ENCODE measurements at places on chromosomes 16 and 17.

GRCh38 chr16:48001324-48001895 is 154.4 kb downstream of the ABCC12 start:
- DNase-seq, result no peak

DNA sequence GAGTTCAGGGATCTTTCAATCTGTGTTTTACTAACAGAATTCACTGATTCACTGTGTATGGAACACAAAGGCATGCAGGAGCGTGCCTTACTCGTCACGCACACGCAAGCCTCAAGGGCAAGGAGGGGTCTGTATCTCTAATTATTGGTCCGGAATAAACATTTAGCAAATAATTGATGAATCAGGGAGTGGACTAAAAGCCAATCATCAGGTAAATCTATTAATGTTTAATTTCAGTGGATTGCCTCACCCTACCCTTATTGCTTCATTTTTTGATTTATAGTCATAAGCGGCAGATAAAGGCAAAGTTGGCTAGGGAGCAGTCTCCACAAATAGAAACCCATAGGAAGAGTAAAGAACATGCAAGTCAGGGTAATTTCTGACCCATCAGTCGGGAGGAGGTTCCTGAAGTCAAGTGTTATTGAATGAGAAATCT is 7.4 kb upstream of the HSD17B2 start:
- DNase-seq, result no peak

DNA sequence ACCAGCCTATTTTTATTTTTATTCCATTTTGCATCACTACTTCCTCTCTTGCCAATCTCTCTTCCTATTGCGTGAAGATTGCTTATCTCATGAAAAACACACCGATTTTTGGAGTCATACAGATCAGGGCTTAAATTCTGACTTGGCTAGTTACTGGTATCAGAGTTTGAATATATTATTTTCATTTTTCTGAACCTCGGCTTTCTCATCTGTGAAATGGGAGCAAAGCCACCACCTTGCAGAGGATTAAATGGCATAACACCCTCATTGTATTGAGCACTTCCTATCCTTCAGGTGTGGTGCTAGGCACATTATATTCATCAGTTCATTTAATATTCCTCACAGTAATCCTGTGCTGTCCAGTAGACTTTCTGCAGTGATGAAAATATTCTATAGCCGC is 208.8 kb downstream of the HAPSTR1 start:
- DNase-seq, result no peak

DNA sequence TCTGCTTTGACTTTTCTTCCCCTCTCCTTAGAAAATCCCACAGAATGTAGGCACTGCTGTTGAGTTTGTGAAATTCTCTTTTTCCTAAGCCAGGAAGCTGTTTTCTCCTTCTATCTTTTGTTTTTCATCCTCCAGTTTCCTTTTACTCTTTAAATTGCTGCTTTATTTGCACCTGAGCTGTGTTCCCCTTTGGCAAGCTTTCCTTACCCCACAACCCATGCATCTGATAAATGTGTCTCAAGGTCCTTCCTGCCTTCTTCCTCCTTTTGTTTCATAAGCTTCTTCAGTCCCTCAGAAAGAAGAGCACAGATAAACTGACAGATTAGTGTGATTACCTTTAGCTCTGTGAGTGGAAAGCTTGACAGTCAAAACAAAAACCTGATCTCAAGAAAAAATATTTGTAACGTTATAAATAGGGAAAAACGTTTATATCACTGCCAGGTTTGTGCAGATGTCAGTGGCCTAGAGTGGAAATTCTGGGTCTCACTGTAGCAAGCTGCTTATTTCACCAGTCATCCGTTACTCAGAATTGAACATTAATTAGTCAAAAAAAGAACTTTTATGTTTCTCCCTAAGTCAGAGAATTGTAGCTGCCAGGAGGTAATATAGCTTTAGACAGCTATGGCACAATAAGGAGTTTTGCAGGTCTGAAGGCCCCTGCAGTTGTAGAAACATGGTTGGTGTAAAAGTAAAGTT is 23.6 kb downstream of the GSDMB start:
- no peak for DNase-seq

DNA sequence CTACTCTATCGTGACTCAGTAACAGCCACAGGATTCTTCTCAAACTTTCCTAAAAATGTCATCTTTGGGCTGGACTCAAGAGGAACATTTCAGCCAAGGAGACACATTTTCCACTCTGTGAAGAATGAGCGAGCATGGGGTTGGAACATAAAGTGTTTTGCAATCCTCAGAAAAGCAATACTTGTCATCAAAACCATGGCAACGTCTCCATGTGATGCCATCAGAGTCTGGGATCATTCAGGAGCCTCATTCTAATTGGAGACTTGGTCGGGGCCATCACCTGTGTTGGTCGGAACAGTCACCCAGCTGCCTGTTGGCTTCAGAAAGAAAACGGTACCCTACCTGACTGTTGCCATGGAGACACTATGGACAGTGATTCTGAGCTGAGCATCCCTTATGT is 25.5 kb downstream of the MYOCD start:
- DNase-seq, result no peak

DNA sequence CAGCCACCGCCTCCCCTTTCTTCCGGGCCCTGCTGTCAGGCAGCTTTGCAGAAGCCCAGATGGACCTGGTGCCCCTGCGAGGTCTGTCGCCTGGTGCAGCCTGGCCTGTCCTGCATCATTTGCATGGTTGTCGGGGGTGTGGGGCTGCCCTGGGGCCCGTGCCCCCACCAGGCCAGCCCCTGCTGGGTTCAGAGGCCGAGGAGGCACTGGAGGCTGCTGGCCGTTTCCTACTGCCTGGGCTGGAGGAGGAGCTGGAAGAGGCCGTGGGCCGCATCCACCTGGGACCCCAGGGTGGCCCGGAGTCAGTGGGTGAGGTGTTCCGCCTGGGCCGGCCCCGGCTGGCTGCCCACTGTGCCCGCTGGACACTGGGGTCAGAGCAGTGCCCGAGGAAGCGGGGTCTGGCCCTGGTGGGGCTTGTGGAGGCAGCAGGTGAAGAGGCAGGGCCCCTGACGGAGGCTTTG is 5.5 kb upstream of the TGFB1I1 start:
- DNase-seq, result no peak

- peak; percentile 99 for DNase-seq
Measured at GRCh38 chr17:48483471-48484131, 47.2 kb downstream of the HOXB1 start.

GRCh38 chr16:14462811-14463210 is 167.2 kb downstream of the PARN start:
- DNase-seq, result no peak

- peak; percentile 79 for DNase-seq
Measured at GRCh38 chr17:77319211-77320043, 178.7 kb downstream of the SEC14L1 start.

DNA sequence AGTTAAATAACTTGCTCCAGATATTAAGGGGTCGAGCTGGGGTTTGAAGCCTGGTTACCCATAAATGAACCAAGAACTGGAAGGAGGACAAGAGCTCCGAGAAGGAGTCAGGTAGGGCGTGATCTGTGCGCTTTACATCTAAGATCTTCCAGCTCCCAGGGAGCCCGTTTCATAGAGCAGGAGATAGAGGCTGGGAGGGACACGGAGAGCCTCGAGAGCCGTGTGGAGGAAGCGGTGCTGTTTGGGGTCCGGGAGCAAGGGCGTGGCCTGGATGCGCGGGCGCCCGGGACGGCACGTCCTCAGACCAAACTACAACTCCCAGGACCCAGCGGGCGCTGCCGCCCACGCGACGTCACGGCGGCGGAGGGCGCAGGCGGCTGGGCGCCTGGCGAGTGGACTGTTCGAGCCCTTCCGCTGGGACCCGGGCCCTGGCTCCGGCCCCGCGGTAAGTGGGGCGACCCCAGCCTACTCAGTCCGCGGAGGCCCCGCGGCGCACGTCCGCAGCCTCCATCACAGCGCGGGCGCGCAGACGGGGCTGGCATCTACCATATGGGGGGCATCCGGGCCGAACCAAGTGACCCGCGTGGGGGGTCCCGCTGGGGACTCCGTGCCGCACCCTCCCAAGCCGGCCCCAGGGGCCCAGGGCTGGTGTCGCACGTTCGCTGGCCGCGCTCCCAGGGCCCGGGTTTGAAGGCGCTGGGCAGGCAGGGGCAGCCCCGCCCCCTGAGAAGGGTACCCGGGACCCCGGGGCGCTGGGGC is at the start of gene BCKDK:
Gene BCKDK (plus strand): TSS at position 352 of the 759 bp plus-strand sequence. CDS start 838 bp downstream, outside the sequence.
- peak; percentile 62 for DNase-seq

DNA sequence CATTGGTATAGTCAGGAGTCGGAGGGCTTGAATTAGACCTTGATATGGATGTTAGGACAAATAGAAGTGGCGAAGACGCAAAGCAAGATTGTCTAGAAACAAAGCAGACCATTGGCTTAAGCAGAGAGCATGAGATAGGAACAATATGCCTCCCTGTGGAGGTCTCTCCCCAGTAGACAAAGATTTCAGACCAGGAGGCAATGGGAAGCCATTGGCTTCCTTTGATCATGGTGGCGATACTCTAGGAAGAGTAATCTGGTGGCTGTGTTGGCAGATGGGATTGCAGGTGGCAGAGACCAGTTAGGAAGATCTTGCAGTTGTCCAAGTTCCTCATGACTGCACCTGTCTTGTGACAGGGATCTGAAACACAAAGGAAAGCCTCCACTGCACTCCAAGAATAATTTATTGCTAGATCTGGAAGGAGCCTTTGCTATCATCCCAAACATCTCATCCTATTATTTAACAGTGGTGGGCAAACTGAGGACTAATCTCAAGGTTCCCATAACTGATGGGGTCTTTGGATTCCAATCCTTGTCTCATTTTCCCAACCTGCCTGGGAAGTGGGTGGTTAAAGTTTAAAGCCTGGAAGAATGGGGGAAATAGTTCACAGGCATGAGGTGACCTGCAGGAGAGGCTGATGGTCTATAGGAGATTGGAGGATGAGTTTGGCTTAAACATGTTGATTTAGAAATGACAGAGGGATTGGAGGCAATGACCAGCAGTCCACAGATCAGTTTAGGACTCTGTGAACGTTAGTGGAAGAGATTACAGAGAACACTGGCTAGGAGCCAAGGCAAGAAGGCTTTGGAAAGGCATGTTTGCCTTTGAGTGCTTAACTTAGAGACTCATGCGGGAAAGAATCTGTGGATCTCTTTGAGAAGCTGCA is 37.0 kb downstream of the HLF start:
- no peak for DNase-seq

- no peak for DNase-seq
Measured at GRCh38 chr17:82571855-82572254, 52.3 kb downstream of the FOXK2 start.

DNA sequence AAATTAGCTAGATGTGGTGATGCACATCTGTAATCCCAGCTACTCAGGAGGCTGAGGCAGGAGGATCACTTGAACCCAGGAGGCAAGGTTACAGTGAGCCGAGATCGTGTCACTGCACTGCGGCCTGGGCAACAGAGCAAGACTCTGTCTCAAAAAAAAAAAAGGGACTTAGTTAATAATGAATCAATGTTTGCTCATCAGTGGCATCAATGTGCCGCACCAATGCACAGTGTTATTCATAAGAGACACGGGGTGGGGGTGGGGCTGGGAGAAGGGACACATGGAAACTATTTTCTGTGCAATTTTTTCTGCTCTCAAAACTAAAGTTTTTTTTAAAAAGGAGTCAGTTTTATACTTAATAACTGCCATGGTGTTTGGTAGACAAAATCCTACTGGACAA is 6.8 kb upstream of the ATP2C2 start:
- no peak for DNase-seq

- DNase-seq, result peak; percentile 75
Measured at GRCh38 chr16:46757339-46758050, 9.4 kb upstream of the MYLK3 start.

- no peak for DNase-seq
Measured at GRCh38 chr17:75980188-75981018, 1.4 kb downstream of the TEN1 start.

DNA sequence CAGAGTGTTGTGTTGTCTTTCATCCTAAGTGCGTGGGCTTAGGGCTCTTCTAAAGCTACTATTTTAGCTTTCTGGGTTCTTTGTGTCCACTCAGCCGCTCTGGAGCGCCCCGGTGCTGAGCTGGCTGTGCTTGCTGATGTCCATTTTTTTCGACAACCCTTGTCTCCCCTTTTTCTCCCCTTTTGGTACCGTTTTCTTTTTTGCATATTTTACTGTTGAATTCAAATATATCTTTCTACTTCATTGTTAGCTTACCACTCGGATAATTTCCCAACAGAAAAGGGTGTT is 1.2 kb downstream of the SRRM2 start:
- no peak for DNase-seq

DNA sequence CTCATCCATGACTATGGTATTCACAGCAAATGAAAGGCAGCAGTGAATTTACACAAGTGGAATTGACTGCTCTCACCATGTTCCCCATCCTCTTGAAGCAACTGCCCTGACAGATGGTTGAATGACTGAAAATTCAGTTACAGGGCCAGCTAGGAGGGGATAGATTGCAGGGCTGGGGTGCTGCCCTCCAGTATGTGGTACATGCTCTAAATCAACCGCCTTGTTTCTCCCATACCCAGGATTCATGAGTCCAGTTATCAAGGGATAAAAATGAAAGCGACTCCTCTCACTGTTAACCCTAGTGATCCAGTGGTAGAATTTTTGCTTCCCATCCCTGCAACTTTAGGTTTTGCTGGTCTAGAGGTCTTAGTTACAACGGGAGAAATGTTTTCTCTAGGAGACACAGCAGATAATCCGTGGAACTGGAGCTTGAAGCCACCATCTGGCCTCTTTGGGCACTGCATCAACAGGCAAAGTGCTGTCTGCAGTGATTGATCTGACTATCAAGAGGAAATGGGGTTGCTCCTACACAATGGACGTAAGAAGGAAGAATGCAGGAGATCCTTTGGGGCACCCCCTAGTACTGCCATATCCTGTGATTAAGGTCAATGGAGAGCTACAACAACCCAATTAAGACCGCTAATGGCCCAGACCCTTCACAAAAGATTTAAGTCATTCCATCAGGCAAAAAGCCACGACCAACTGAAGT is 32.0 kb downstream of the SCPEP1 start:
- DNase-seq, result peak; percentile 57

- peak; percentile 91 for DNase-seq
Measured at GRCh38 chr16:29745853-29746345, at the start of gene C16orf54. C16orf54 (minus strand) TSS chr16:29745990; CDS start chr16:29744951, 1,039 bp downstream.

- no peak for DNase-seq
Measured at GRCh38 chr16:70614208-70614951, 32.0 kb upstream of the IL34 start.

DNA sequence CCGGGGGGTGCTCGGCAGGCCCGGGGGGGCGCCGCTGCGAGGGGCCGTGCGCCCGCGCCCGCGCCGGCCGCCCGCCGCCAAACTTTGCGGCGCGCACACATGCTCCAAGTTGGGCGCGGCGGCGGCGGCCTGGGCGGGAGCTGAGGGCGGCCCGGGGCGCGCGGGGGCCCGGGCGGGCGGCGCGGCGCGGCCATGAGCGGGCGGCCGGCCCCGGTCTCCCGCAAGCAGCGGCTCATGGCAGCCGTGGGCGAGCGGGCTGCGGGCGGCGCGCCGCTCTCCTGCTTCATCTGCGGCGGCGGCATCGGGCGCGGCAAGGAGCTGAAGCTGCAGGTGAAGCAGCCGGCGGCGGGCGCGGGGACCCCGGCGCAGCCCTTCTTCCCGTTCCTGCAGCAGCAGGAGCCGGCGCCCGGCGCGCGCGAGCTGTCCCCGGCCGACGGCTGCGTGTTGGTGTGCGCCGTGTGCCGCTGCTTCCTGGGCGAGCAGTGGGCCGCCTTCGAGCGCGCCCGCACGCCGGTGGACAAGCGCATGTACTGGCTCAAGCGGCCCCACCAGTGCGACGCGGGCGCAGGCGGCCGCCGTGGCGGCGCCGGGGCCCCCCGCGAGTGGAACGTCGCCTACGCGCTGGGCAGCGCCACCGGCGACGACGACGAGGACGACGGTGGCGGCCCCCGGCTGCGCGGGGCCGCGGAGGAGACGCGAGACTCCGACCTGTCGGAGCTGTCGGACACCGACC is 57.2 kb upstream of the CIBAR2 start:
- DNase-seq, result no peak

- DNase-seq, result no peak
Measured at GRCh38 chr17:35068249-35068648, 4.7 kb upstream of the RFFL start.

- DNase-seq, result no peak
Measured at GRCh38 chr17:28956861-28957260, 5.5 kb upstream of the PHF12 start.

Data from SW480 (cell line).